ENCODE measurements at places on chromosomes 5 and 9. TPM values are rescaled to one million over a fixed set of nuclear protein-coding genes. Genes with fewer than 3 reads are reported as not detected.

DNA sequence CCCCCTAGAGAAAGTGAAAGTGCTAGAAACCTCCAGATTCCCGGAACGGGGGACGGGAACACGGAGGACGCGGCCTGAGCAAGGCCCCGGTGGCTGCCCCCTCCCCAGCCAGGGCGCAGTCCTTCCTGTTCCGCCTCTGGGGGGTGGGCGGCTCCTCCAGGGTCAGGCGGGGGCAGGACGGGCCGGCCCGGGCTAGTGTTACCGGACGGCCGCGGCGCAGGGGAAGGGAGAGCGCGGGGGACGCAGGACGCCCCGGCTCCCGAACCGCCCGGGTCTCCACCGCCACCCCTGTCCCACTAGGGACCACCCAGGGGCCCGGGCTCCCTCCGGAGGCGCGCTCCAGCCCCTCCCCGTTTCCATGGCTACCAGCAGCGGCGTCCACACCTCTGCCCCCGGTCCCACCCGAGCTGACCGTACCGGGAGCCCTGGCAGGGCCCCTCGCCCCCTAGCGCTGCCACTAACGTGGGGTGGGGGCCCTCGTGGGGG is 579 bp downstream of the SLC12A7 start:
- no peak for DNase-seq

The SLC28A3 gene
- total RNA-seq = not detected

- no peak for DNase-seq
Observed at GRCh38 chr9:134064711-134065110, 3.1 kb downstream of the BRD3 start.

GRCh38 chr5:159571501-159572244 is 241.4 kb upstream of the IL12B start:
- DNase-seq = no peak

DNA sequence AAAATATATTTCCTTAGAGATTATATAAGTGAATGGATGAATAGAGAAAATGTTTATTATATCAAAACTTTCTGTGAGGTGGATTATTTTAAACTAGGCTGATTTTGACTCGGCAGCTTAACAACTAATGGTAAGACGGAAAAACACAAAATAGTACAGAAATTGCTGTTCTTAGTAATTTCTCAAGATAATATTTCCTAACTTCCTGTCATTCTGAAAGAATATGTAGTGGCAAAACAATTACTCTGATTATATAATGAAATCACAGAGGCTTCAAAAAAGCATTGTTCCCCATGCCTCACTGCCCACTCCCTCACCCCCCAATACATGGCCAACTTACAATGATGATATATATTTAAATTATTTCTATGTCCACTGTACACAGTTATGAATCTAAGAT is 85.4 kb downstream of the YTHDC2 start:
- no peak for DNase-seq

The PCDHAC2 gene
- 7.8 TPM for total RNA-seq

GRCh38 chr5:108660291-108660690 is 87.4 kb upstream of the FER start:
- DNase-seq = no peak

The ELL2 gene
- 0.54 TPM for total RNA-seq

The PCDHGA1 gene
- not detected for total RNA-seq

DNA sequence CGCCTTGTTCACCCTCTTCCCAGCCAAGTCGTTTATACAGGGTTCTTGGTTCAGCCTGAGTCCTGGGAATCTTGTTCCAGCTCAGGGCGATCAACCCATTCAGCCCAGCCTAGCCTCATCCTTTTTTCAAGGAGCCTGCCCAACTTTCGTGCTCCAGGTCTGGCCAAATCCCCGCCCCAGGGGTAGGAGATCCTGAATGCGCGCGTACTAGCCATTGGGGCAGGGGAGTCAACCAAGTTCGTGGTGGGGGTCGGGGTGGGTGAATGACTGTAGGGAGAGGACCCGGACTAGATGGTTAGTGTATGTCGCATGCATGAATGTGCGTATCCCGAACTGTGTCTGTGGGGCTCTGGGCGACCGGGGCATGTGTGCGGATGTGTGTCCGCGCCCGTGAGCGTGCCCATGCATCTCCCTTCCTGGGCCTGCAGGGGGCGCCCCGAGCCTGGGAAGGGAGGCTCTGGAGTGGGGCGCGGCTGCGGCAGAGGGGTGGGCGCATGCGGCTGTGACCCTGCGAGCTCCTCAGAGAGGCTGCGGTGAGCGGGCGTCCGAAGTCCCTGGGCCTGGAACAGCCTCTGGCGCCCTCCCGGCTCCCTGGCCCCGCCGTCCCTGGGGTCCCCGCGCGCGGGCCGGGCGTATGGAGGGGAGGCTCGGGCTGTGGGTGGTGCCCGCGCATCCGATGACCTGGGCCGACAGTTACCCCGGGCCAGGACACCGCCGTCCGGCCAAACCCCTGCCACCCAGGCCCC is 8.7 kb downstream of the CCL21 start:
- peak; percentile 74 for DNase-seq

The RORB gene
- not detected for total RNA-seq

DNA sequence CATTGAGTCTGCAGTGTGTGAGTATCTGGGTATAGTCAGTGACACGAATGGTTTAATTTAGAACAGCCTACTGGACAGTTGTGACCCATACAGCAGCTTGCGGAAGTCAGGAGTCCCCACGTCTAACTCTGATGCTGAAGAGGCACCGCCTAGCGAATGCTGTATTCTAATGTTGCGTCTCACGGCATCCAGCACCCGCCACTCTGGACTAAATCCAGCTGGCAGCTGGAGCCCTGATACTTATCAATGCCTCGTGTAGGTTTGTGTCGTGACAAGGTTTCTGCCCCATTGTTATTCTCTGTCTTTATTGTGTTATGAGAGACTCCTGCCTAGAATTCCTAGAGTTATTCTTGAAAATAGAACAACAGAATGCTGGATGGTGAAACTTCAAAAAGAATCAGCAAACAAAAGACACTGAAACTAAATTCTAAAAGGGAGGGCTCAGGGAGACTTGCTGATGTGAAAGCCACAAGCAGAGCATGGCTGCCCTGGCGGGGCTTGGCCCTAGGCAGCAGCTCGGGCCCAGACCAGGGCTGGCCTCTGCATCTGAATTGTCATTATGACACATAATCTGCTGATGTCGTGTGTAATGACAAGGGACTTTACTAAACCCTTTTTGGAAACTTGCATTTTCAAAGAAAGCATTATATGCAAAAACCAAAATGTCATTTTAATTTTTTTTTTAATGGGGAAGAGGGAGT is 123.5 kb upstream of the ICE1 start:
- DNase-seq = no peak

GRCh38 chr5:116861666-116862065 is 287.0 kb upstream of the SEMA6A start:
- DNase-seq = no peak

DNA sequence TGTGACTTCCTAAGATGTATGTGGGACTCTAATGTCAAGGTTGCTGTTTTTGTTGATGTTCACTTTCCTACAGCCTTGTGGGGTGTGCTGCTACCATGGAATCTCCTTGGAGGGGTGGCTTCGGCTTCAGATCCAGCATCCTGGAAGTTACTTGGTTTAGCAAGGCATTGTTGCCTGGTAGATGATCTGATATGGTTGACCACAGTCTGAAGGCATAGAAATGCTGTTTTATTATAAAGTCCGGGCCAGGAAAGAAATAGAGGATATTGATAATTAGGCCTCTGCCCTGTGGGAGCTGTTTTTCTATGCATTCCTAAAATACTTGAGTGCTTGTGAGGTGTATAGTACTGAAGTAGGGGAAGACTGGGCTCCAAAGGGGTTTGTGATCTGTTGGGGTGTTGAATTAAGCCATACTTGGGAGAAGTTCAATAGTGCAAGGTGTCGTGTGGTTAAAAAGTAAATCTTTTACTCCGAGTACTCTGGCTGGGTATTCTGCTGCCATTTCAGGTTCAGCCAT is 27.3 kb upstream of the CREBRF start:
- DNase-seq = no peak

DNA sequence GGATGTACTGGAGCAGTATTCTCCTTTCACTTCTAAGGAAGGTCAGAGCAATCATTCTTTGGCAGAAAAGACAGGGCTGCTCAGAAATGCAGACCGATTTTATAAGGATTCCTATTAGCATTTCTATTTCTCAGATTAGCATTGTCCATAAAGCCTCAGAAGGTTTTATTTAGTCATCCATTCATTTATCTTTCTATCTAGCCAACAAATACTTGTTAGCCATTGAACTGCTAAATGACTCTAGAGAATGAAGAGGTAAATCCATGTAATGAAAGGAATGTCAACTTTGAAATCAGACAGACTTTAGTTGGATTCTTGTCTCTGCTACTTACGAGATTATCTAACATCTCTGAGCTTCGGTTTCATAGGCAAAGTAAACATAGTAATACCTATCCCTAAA is 165.2 kb downstream of the SLC25A46 start:
- DNase-seq = no peak

DNA sequence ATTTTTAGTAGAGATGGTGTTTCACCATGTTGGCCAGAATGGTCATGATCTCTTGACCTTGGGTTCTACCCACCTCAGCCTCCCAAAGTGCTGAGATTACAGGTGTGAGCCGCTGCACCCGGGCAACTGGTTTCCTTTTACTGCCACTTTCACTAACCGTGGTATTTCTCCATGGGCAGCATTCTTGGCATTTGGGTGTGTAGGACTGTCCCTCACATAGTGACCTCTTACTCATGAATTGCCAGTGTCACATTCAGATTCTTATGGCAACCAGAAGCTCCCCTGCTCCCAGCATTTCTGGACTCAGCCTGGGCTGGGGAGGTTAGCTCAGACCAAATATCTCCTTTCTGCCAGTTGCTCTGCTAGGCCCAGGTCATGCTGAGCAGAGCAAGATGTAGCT is 50.1 kb downstream of the FOXI1 start:
- no peak for DNase-seq

The IFNA21 gene
- total RNA-seq = not detected

DNA sequence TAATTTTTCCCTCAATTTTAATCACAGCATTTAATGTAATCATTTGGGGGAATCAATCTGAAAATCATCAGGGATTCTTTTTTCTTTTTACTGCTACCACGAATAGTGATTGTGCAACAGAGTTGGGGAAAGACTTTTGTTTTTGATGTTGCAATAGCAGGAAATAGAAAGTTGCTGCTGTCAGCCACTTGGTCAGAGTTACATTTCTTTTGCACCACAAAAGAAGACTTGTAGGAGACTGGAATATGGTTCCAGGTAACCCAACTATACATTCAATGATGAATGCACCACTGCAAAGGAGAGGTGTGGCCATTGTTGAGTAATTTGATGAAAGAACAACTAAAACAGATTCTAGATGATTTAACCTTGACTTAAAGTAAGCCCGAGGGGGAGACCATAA is 46.3 kb upstream of the PALM2AKAP2 start:
- DNase-seq = no peak

The SLC27A4 gene
- total RNA-seq = 49.0 TPM

DNA sequence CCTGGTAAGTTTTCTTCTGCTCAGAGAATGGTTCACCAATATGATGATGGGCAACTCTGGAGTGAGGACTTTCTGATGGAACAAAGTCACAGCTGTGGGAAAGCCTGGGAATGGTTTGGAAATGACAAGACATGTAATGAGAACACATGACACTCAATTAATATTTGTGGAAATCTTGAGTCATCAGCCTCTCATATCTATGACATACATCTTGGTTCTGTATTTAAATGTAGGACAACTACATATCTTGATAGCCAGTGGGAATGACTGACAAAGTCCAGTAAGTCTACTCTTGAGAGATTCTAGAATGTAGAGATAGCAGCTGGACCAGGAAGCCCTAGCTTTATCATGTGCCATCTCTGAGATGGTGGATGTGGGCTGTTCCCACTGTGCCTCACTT is 85.5 kb downstream of the PALM2AKAP2 start:
- DNase-seq = no peak

The CARTPT gene
- not detected for total RNA-seq

DNA sequence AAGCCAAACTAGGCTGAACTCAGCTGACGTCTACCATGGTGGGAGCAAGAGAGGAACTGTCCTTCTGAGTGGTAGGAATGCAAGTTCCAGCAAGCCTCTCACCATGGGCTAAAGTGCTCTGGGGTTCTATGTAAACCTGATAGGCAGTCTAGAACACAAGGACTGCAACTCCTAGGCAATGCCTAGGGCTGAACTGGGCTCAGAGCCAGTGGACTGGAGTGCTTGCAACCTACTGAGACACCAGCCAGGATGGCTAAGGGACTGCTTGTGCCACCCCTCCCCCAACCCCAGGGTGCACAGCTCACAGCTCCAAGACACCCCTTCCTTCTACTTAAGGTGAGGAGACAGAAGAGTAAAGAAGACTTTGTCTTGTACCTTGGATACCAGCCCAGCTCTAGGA is 12.1 kb upstream of the RCL1 start:
- no peak for DNase-seq

DNA sequence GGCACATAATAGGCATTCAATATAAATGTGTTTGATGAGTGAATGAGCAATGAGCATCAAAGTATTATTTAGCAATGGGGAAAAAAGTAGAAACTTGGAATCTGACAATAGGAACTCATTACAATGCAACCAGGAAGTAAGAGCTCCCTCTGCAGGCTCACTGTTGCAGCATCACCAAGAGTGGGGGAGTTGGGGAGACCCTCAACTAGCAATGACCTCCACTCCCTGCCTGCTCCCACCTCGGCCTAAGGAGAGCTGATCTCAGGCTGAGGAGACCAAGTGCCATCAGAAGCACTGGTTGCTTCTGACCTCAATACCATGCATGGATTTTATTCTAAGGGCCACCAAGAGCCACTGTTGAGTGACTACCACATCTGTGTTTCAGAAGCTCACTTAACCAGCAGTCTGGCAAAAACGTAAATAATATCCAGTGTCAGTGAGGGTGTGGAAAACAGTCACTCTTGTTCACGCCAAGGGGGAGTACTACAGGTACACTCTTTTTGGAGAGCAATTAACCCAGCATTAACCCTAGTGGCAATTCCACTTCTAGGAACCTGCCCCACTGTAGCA is 8.0 kb downstream of the VDAC1 start:
- DNase-seq = no peak

DNA sequence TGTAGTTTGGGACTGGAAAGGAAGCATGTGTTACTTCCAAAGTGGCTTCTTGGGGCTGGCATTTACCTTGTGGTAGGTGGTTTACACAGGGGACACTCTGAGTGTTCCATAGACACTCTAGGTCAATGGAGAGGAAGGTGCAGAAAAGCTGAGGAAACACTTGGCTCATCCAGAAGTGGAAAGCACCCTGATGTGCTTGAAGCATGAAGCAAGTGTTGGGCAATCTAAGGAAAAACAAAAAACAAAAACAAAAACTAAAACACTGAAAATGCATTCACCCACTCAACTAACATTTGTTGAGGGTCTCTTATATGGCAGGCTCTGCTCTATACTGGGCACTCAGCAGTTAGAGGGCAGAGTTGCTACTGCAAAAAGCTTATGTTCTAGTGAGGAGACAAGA is 2.9 kb upstream of the ERAP2 start:
- DNase-seq = no peak

DNA sequence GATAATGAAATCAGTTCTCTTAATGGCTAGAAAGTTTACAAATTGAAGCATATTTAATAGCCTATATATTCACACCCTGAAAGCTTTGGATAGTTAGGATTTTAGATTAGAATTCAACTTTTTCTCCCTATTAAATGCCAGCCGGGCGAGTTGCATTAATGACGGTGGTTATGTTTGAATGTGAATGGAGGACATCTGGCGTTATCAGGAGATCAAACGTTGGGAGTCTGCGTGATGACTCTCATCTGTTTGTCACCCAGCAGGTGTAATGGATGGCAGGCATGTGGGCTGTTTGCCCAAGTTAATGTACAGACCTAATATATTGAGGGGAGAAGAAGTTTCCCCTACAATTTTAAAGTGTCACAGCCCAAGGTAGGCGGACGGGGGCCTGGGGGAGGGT is 1227.7 kb upstream of the WWC1 start:
- DNase-seq = no peak

GRCh38 chr5:172052450-172053236 is 46.2 kb upstream of the FBXW11 start:
- peak; percentile 71 for DNase-seq

The TSLP gene
- not detected for total RNA-seq

Data from G401 (cell line).